ENCODE measurements at places on chromosomes 2 and 18.

GRCh38 chr2:182819412-182819811, 47.0 kb downstream of the FRZB start:
- no peak for DNase-seq

- DNase-seq, result no peak
Observed at GRCh38 chr2:200165687-200166086, 140.8 kb upstream of the SPATS2L start.

DNA sequence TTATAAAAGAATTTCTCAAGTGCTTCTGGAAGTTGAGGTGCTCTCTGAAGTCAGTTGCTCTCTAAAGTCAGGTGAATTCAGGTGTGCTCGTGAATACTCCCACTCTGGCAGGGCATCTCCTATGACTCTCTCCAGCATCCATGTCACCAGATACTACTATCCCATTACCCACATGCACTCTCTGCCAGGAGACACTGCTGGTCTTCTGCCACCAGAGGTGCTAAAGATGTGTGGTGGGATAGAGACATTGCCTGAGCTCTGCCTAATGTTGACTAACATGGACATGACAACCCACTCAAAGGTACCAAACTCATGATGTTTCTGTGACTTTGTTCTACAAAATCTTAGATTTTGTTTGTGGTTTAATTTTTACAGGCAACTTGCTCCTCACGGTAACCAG, 106.4 kb upstream of the HNRNPA3 start:
- DNase-seq, result no peak

- DNase-seq, result no peak
Observed at GRCh38 chr2:56167616-56168562, 15.9 kb upstream of the CCDC85A start.

DNA sequence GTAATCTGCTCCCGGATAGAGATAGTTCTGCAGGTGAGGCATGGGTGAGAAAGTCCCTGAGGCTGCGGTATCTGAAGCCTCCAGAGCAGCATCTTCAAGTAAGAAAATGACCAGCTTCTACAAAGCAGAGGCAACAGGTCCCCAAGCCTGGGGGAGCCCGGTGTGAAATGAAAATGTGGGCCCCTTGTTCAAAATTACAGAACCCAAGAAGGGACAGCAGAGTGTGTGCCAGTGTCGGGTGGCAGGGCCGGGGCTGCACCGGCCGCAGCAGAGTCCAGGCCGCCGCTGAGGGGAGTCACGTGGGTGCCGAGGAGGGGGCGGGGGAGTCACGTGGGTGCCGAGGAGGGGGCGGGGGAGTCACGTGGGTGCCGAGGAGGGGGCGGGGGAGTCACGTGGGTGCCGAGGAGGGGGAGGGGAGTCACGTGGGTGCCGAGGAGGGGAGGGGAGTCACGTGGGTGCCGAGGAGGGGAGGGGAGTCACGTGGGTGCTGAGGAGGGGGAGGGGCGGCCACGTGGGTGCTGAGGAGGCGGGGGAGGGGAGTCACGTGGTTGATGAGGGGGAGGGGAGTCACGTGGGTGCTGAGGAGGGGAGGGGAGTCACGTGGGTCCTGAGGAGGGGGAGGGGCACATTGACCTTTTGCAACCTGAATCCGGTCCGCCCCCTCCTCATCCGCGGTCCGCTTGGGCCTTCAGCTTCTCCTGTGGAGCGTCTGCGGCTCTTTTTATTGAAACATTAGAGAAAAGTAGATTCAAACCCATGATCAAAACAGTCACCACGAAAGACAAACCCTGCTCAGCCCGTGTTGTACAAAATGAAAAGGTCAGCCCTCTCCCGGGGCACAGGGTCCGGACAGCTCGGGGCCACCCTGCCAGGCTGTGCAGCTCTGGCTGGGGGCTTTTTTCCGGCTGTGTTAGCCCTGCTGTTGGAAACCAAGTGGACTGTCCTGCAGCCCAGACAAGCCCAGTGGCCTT, 10.4 kb downstream of the COLEC11 start:
- DNase-seq, result no peak
